ENCODE measurements at places on chromosomes 12 and 14.

DNA sequence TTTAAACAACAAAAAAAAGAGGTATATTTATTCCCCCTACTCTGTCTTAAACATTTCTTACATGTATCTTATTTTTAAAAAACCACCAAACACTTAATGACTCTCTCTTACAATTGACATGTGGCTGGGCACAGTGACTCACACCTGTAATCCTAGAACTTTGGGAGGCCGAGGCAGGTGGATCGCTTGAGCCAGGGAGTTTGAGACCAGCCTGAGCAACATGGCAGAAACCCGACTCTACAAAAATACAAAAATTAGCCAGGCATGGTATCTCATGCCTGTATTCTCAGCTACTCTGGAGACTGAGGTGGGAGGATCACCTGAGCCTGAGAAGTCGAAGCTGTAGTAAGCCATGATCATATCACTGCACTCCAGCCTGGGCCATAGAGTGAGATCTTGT lies 16.0 kb downstream of the SLC41A2 start:
- DNase-seq, result no peak

GRCh38 chr12:108565146-108565545 lies 2.8 kb downstream of the ISCU start:
- DNase-seq, result no peak

DNA sequence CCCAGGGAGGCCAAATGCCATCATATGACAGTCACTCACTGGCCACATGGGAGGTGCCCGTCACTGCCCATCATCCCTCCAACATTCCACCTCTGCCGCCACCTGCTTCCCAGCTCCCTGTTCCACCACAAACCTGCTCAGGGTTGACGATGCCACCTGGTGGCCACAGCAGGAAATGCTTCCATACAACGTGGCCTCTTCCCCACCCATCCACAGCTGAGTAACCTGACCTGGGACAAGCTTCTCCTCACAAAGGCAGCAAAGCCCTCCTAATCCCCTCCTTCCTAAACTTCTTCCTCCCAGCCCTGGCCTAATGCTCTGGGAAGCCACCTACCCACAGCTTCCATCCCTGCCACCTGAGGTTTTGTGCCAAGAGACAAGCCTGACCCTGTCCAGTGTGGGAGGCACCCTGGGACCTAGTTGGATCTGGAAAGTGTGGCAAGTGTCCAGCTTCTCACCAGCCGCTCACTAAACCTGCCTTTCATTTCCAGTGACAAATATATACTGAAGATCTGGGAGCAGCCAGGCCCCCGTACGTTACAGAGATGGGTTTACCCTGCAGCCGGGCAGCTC lies 4.3 kb downstream of the DEGS2 start:
- DNase-seq, result peak; percentile 73

DNA sequence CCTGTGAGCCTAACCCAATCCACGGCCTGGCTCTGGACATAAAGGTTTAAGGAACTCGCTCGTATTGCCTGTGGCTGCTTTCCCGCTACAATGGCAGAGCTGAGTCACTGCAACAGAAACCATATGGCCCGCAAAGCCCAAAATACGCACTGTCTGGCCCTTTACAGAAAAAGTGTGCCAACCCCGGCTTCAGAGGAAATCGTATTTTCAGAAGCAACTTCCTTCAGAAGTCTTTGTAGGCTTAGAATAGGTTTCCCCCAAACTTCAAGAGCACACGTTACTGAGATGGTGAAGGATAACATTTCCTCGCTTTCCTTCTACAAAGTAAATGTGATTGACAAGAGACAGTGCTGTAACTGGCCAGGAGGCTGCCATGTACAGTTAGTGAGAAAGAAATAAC lies 34.8 kb upstream of the TESC start:
- DNase-seq, result peak; percentile 78

GRCh38 chr12:106878804-106879203 lies 76.9 kb upstream of the TMEM263 start:
- no peak for DNase-seq

- DNase-seq, result no peak
These were observed 84.0 kb downstream of the BORCS5 start for GRCh38 chr12:12440784-12441428.

- DNase-seq, result no peak
These were observed 55.3 kb downstream of the IPO8 start for GRCh38 chr12:30640392-30640791.

DNA sequence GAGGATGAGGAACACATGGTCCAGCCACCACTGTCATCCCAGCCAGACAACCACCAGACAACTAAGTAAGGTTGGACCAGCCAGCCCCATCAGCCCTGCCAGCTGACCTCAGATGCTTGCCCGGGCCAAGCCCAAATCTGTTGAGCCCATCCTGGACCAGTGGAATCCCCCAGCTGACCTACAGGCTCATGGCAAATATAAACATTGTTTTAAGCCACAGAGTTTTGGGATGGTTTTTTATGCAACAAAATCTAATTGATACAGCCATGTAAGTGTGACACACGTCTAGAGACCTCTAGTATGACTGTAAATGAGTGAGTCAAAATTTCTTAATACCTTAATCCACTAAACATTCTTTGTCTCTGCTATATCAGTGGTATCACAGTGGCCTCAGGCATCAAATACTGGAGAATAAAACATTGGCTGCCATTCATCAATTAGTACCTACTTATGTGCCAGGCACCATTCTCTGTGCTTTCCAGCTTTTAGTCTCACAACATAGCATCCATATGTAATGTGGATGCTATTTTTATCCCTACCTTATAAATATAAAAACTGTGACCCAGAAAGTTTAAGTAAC lies 24.2 kb upstream of the NT5DC3 start:
- DNase-seq, result no peak

All from activated T-cell treated with anti-CD3 and anti-CD28 coated beads, Interleukin-2, amount 50 U/mL, for 48 hours (primary cell).